T follicular helper cell (primary cell): ENCODE measurements at places on chromosomes 16 and 17.

- DNase-seq, result peak; percentile 27
Measured at GRCh38 chr16:70395345-70395901, 43.5 kb downstream of the ST3GAL2 start.

- DNase-seq, result no peak
Measured at GRCh38 chr16:18958621-18959029, 25.1 kb upstream of the TMC7 start.

DNA sequence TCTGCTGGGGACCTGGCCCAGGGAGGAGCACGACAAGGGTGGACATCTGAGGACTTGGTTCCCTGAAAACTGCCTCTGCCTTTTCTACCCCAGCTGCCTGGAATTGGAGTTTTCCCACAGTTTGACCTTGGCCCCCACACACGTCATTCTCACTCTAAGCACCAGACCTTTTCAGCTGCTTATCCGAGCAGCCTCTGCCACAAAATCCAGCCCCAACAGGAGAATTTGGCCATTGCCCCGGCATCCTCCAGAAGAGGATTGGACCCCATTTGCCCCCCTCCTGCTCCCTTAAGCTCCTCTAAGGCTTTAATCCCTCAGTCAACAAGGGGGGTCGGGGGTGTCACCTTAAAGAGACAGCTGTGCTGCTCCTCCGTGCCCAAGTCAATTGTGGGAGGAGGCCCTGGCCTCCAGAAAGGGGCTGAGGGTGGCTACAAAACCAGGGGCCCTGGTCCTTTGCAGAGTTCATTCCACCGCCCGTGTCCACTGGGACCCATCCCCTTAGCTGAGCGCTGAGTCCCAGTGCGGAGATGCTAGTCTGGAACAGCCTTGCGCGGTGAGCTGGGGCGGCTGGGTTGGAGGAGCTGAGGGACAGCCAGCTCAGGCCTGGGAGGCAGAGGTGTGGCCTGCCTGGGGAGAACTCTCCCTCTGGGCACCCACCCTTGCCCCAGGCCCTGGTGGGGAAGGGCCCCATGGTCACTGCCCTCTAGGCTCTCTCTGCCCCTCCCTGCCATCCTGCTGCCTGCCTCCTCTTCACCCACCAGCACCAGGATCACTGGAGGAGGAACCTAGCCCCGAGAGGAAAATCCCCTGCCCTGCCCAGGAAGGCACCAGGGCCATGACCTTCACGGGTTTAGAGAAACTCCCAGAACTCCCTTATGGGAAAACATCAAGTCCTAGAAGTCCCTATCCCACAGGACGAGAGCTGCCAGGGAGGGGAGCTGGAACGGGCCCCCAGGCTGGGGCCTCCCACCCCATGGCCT is 18.8 kb downstream of the TTYH2 start:
- no peak for DNase-seq

DNA sequence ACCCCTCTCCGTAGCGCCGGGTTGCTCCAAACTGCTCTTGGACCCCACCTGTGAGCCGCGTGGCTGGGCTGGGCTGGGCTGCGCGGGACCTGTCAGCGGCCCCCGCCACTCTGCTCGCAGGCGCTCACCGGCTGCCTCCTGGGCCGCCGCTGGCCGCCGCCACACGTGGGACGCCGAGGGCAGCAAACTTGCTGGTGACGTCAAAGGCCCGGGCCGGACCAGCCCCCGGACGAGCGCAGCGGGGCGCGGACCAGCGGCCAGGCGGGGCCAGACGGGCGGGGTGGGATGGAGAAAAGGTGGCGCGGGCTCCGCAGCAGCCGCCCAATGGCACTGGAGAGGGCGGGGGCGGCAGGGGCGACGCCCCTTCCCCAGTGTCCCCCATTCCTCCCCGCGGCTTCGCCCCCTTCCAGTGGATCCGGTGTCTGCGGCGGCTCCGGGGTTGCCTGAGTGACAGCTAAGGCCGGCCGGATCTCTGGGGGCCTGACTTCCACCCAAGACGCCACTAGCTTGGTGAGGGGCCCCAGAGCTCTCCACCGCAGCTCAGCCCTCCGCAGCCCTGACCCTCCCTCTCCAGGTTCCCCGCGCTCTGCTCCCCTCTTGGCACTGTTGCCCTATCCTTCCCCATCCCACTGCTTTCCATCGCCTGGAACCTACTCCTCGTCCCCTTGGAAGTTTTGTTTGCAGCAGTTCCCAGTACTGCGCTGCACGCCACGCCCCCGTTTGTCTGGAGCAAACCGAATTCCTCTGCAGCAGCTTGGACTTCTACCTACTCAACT is at the start of gene HS3ST3A1:
HS3ST3A1 (minus strand) TSS at position 154 of the 776 bp plus-strand sequence. CDS start 800 bp downstream, outside the sequence.
- DNase-seq, result no peak

DNA sequence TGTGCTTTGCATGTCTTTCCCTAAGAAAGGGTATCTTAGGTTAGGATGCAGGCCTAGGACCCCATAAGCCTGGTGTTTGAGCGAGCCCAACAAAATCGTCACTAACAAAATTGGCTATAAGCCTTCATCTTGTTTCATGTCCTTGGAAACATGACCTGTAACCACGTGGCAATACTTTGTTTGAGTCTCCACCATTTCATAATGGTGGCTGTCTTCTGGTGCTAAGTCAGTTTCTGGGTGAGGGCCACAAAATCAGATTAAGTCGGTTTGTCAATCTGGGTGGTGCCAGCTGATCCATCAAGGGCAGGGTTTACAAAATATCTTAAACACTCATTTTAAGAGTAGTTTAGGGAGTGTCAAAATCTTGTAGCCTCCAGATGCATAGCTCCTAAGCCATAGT is 33.0 kb downstream of the C16orf54 start:
- DNase-seq, result no peak
